NCI-H510A (cell line): ENCODE measurements at places on chromosomes 4 and X.
A peak's percentile ranks its signal among the peaks of the same experiment; 100 is the strongest.

DNA sequence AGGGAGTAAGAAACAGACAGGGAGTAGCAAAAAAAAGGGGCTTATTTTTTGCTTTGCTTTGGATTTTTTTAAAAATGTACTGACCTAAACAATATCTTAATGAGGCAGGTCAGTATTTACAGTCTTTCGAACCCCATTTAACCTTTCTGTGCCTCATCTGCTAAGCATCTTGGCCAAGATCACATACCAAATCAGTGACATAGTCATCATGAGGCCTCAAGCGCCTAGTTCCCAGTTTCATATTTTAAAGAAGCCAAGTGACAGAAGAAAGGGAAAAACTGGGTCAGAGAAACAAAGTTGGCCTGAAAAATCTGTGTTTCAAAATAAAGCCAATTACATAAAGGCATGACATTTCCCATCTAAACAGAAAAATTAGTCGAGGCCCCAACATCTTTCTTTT lies 94.6 kb upstream of the WDR44 start:
- DNase-seq, result no peak

DNA sequence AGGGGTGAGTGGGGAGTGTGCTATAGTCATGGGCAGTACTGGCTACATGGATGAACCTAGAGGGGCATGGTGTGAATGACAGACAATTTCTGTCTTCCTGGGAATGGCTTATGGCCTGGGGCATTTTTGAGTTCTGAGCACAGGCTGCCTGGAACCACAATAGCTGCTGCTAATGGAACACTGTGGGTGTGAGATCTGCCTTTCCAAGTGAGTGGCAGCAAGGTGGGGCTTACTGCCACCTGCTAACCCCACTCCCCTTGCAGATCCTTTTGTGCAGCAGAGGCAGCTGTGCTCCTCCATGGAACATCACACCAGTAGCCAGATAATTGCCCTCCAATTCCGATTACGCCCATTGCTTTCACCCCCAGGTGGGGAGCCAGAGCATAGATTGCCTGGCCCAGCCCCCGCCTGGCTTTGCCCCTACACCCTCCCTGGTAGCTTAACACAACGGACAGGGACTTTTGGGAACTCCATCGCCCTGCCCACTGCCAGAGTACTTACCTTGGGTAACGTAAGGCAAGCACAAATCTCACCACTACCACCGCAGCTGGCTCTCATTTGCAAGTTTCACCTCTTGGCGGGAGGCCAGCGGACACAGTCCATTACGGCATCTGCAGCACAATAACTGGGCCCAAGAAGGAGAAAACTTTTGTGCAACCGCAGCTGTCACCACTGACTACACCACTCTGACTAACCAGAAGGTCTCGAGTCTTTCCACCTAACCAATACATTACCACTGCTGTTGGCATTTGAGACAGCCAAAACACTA lies 421.2 kb upstream of the NWD2 start:
- DNase-seq, result no peak

DNA sequence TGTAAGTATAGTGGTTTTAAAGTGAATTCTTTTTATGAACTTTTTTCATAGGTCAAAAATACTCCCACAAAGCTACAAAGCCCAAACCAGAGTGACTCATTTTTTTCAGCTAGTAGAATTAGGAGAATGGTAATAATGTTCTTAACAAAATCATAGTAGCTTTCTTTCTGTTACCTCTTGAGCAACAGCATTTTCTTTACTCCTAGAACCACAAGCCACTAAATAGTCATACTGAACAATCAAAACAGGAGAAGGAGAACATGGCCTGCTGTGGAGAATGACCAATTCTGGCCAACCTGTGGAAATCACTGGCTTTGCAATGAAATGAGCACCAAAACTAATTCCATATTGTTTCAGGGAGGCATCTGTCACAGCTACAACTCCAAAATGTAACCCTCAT lies 112.9 kb downstream of the AMMECR1 start:
- DNase-seq, result no peak

DNA sequence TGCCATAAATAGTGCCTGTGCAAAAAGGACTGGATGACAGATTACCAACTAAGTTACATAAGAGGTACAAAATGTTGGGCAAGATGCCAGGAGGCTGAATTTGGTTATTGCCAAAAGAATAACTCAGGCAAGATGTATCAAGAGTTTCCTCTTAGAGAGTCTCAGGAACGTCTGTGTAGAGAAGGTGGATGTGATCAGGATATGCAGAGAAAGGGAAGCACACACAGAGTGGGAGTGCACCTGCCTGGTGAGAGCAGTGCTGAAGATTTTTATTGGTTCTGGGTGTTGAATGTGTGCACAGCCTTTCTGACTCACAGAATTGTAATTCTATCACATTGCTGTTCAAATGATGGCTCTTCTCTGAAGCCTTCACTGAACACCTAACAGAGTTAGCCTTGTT lies 156.8 kb upstream of the HS3ST1 start:
- DNase-seq, result peak; percentile 59

DNA sequence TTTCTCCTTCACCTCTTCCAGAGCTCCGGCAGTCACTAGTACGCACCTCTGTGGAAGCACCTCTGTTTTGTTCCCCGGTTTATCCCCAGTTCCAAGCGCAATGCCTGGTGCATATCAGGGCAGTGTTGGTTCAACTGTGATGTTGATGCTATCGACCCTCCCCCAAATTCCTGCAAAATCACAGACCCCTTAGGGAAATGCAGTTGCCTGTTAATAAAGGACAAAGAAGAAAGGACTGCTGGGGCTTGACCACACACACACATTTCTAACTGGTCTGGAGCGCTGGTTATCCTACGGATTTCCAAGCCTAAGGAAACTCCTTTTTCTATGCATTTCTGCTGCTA lies 530 bp upstream of the NMU start:
- DNase-seq, result no peak

DNA sequence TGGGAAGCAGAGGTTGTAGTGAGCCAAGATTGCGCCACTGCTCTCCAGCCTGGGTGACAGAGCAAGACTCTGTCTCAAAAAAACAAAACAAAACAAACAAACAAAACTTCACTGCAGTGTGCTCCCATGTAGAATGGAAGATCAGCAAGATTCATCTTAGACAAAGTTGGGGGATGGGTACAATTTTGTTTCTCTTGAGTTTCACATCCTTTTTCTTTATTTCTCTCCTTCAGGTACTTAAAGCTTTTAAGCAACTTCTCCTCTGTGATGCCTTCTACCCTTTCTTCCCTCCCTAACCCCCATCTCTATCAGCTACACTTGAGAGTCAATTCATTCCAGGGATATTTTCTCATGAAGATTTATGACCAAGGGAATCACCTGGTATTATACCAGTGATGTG lies 15.5 kb upstream of the RBBP7 start:
- no peak for DNase-seq

DNA sequence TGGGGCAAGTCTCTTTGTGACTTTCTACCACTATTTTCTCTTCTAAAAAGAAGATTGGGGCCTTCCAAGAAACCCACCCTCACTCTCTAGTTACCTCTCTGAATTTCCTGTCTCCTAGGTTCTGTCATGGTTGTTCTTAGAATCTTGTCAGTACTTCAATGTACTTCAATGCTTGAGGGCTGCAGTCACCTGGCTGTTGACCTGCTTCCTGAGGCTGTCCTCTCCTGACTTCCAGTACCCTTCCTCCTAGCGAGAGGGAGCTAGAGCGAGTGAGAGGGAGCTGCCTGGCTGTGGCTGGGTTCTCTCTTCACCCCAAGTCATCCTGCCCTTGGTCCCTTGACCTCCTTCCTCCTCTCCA lies 17.7 kb downstream of the CD99L2 start:
- DNase-seq, result peak; percentile 25

- no peak for DNase-seq
Measured at GRCh38 chr4:86243750-86244149, 116.1 kb downstream of the MAPK10 start.

DNA sequence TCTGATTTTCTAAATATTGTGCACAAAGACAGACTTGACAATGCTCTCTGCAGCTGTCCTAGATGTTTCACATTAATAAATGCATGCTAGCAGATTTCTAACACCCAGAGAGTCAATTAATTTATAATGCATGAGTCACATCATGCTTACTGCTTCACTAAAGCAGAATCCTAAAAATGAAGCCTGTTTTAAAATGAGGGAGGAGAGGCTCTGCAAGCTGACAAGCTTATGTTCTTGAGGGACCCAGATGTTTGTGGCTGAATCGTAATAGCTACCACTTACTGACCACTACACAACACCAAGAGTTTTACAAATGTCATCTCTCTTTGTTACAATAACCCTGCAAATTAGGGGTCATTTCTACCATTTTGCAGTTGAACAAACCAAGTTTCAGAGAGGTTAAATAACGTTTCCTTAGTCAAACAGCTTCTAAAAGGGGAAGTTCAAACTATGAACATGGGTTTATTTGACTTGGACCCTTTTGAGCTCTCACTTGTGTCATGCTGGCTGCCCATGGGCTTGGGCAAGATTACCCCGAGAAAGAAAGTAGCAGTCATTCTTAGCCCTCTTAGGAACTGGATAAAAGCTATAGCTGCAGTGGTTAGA lies 262.7 kb upstream of the ETNPPL start:
- DNase-seq, result no peak

GRCh38 chrX:20481632-20482031 lies 214.9 kb upstream of the RPS6KA3 start:
- DNase-seq, result no peak

- DNase-seq, result no peak
Measured at GRCh38 chr4:139265654-139266053, 14.4 kb downstream of the MGARP start.

DNA sequence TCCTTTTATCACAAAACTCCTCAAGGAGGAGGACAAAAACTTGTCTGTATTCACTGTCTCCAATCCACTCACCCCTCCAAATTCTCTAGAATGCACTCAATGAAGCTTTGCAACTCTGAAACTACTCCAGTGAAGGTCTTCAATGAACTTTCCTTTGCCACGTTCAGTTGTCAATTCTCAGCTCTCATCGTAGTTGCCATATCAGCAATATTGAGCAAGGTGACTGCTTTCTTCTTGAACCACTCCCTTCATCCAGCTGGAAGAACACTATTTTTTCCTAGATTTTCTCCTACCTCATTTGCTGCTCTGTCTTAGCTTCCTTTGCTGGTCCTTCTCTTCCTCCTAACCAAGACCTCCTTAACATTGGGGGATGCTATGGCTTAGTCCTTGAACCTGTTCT lies 191.8 kb downstream of the KDR start:
- no peak for DNase-seq

DNA sequence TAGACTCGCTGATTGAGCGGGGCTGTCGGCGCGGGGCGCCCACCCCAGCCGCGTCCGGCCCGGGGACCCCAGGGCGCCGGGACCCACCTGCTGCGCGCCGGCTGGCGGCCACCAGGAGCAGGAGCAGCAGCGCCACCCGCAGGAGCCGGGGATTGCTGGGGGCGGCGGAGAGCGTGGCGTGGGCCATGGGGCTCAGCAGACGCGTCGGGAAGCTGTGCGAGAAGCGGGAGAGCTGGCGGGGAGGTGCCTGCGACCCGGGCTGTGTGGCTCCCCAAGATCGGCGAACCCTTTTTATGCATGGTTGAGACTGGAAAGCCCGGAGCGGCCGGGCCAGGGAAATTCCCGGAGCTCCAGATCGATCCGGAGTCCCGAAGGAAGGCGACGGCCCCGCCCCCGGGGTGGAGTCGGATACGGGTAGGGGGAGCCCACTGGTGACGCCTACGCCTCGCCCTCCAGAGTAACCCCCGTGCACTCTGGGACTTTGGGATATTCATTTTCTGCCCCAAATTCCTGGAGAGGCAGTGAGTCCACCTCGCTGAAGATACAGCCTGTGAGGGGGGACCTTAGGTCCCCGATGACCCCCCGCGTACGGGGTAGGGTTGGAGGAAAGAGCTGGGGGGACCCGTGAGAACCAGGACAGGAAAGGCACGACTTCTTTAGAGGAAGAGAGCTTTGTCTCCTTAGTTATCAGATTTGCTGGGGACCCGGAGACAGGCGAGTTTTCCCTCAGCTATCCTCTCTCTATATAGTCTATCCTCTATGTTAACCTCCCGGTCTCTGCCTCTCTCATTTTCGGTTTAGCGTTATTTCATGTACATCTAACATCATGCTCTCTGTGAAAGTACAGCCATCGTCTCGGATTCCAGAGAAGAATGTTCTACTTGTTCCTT lies at the start of gene CXCL3:
TSS of gene CXCL3 (minus strand) at position 265 of the 890 bp plus-strand sequence. CDS start at position 187, 78 bp downstream.
- no peak for DNase-seq

GRCh38 chr4:89682808-89683207 lies 154.2 kb downstream of the SNCA start:
- DNase-seq, result no peak

DNA sequence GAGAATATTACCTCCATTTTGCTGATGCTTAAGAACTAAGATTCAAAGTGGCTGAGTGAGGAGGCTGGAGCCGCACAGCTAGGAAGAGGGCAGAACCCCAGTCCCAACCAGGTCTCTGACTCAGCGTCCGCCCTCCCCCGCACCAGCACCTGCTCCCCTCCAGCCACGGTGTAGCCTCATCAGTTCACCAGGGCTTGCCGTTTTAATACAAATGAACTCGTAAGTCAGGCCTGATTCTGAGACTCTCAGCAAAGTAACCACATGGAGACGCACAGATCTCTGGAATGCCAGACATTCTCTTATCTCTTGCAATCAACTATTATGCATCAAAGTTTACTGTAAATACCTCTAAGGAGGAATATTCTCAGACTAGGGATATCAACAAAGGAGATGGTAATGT lies 52.4 kb downstream of the ENPP6 start:
- DNase-seq, result no peak

GRCh38 chrX:54825716-54826438 lies 18.3 kb downstream of the MAGED2 start:
- DNase-seq, result no peak

DNA sequence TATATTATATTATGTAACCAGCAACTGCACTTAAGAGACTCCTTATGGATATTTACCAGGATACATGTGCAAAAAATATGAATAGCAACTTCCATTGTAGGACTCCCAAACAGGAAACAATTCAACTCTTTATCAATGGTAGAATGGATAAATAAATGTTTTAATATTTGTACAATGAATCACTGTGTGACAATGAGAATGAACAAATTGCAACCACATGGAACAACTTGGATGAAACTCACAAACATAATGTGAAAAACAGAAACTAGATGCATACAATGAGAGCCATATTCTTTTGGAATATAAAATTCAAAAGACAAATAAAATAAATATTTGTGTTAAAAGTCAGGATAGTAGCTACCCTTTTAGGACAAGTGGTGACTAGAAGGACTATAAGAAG lies 1015.7 kb downstream of the TECRL start:
- no peak for DNase-seq

DNA sequence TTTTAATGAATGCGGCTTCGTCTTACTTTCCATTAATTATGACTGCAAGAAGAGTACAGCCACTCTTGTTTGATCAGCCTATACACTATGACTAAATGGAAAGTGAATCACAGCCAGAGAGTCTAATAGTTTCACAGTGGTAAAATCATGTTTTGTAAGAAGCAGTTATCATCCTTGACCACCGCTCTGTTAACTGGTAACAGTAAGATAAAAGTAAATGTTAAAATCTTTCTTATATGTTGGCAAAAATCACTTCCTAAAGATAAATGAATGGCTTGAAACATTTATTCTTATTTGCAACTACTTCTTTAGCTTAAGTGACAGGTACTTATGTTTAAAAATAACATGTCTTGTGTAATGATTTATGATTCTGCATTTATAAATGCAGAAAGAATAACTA lies 13.2 kb downstream of the GALNT7 start:
- DNase-seq, result no peak

GRCh38 chr4:104491481-104492182 lies 3.1 kb downstream of the CXXC4 start:
- DNase-seq, result peak; percentile 56

- no peak for DNase-seq
Measured at GRCh38 chrX:12974305-12974795, 560 bp upstream of the TMSB4X start.
